ENCODE measurements at places on chromosomes 7 and 10. TPM values are rescaled to one million over a fixed set of nuclear protein-coding genes. Genes with fewer than 3 reads are reported as not detected.

TAS2R40 gene
- total RNA-seq: not detected

BTAF1 gene
- total RNA-seq: 8.7 TPM

RSPH10B gene
- not detected for total RNA-seq

GRID2IP gene
- total RNA-seq: not detected

DRGX gene
- not detected for total RNA-seq

DNAH11 gene
- total RNA-seq: 0.21 TPM

IFRD1 gene
- total RNA-seq: 32.2 TPM
